ENCODE measurements at places on chromosomes 2 and 18.

GRCh38 chr2:174336501-174337336, 2.0 kb downstream of the SP9 start:
- no peak for DNase-seq

GRCh38 chr2:239355724-239356123, 45.1 kb downstream of the HDAC4 start:
- DNase-seq = no peak

DNA sequence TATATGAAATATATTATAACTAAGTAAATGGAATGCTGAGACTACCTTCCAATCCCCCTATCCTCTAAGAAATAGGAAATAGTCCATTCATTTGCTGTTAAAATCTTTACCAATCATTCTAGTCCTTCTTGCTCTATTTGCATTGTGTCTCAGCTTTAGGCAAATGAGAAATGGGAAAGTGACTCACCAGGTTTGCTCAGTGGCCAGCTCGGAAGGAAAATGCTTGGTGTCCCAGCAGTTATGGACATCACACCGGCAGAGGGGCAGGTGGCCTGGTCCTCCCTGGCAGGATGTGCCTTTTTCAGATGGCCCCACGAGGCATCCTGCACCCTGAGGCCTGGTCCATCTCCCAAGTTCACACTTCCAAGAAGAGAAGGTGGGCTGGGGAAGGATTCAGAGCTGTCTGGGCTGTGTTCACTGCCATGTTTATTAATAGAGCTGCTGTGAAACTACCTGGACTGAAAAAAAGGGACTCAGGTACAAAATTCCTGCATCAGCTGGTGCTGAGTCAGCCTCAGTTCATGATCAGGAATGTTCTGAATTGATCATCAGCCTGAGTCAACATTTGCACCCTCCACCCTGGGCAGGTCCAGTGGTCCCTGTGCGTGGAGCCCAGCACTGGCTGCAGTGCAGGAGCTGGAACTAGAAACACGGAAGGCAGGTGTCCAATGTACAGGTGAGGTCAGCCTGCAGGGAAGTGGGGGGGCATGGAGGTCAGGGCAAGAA, 60.1 kb upstream of the ARL4C start:
- DNase-seq = no peak

DNA sequence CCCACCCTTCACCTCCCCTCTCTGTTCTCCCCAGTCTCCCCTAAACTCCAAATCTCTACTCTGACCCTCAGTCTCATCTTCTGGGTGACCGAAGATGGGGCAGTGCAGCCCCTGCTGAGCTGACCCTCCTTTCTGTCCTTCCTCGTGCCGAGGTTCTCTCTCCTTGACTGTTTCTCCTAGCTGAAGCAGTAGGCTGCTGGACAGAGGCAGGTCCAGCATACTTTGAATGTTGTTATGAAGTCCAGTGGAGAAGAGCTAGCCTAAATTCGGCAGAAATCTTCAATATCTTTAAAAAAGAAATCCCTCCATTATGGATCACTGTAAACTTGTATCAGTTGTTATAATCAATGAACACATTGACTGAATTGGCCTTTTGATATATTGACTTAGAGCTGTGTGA, 63.2 kb downstream of the RRM2 start:
- DNase-seq = no peak

GRCh38 chr2:174634130-174635014, 36.8 kb upstream of the WIPF1 start:
- peak; percentile 9 for DNase-seq

DNA sequence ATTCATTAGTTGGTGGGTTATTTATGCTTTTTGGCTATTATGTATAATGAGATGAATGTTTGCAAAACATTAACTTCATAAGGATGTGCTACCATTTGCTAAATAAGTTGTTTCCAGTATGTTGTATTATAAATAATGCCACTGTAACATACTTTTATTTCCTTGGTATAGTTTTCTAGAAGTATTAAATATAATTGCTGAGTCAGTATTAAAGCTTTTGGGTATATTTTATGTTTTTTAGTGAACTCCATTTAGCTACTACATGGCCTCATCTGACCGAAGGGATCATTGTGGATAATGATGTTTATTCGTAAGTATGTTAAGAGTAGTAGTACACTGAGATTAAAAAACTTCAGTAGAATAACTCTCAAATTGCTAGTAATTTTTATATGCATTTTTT, 73.8 kb downstream of the RAB3GAP1 start:
- DNase-seq = no peak

GRCh38 chr2:160715428-160715827, 221.8 kb upstream of the RBMS1 start:
- no peak for DNase-seq

- DNase-seq = no peak
Observed at GRCh38 chr18:9810299-9810698, 75.5 kb upstream of the TXNDC2 start.

DNA sequence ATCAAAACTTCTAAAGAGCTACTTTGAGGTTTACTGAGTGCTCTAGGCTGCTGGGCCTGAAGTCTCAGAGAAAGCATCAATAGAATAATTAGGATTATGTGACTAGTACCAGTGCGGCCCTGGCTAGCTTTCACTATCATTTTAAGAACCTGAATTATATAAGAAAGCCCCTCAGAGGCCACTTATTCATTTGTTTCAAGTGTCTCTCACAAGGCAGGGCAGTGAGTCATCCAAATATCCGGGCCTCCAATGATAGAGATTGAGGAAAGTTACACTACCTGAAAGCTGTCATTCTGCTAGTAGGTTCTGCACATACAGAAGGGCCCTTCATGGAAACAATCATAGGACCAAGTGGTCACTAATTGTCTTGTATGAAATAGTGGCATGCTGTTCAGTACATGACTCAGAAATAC, 193.1 kb downstream of the L3MBTL4 start:
- no peak for DNase-seq

DNA sequence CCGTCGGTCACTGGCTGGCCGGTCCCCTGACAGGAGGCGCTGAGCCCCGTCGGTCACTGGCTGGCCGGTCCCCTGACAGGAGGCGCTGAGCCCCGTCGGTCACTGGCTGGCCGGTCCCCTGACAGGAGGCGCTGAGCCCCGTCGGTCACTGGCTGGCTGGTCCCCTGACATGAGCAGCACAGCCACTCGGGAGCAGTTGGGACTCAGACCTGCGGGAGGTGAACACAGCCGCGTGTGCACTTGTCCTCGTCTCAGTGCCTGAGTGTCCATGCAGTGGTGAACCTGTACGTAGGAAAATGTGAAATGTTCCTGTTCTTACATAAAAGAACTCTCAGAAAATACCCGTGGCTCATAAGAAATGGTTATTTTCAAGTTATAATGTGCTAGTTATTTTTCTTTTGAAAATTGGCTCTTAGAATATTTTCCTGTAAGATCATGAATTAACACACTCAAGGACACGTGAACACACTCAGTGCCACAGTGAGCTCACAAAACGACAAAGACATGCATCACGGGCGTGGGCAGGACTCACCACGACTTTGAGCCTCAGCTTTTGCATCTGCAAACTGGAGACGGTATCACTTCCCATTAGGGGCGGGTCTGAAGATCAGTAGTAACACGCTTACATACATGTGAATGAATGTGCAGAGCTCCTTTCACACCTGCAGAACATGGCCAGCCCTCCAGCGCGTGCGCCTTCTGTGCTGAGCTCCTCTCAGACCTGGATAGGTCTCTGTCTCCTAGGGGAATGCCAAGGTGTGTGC, 21.1 kb upstream of the NFATC1 start:
- DNase-seq = no peak

Measured in stimulated activated CD8-positive, alpha-beta memory T cell treated with anti-CD3 and anti-CD28 coated beads, Interleukin-4, amount 100 ng/mL, for 4 hours (primary cell).